Large intestine (tissue), 12 donors: ENCODE measurements at places on chromosomes 4 and X. TPM values are rescaled to one million over a fixed set of nuclear protein-coding genes. Genes with fewer than 3 reads are reported as not detected.
A peak's percentile ranks its signal among the peaks of the same experiment; 100 is the strongest.

The SYN1 gene
- polyA plus RNA-seq: 5.7 TPM

The WDFY3 gene
- polyA plus RNA-seq: 28.9 TPM

The PNMA6A gene
- 11.9 TPM for polyA plus RNA-seq

The ZNF157 gene
- 0.27 TPM for polyA plus RNA-seq

The RADX gene
- polyA plus RNA-seq: 8.5 TPM

The PLAC8 gene
- polyA plus RNA-seq: 114 TPM

The ITGB1BP2 gene
- polyA plus RNA-seq: 3.3 TPM

The CLDN34 gene
- polyA plus RNA-seq: 0.07 TPM

DNA sequence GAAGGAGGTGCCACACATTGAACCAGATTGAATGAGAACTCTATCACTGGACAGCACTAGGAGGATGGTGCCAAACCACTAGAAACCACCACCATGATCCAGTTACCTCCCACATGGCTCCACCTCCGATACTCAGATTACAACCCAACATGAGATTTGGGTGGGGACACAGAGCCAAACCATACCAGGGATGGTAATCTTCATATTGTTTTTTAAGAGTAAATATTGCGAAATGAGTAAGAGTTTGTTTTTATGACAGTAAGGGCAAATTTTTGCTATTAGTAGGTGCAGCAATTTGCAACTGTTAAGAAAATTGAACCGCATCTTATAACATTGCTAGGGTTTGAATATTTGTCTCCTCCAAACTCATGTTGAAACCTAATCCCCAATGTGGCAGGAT lies 891.5 kb downstream of the NLGN4X start:
- H3K36me3 ChIP-seq: no peaks in the 10 kb centered on the region
- no peak for DNase-seq
- H3K27me3 ChIP-seq: no peaks in the 10 kb centered on the region
- H3K27ac ChIP-seq: no peak overlapping the region
- H3K4me3 ChIP-seq: no peak overlapping the region

- H3K27me3 ChIP-seq: no peaks in the 10 kb centered on the region
- no peaks in the 10 kb centered on the region for H3K4me1 ChIP-seq
- H3K36me3 ChIP-seq: no peaks in the 10 kb centered on the region
- no peak overlapping the region for H3K4me3 ChIP-seq
These were observed 137.4 kb downstream of the CEP135 start for GRCh38 chr4:56086073-56086541.

DNA sequence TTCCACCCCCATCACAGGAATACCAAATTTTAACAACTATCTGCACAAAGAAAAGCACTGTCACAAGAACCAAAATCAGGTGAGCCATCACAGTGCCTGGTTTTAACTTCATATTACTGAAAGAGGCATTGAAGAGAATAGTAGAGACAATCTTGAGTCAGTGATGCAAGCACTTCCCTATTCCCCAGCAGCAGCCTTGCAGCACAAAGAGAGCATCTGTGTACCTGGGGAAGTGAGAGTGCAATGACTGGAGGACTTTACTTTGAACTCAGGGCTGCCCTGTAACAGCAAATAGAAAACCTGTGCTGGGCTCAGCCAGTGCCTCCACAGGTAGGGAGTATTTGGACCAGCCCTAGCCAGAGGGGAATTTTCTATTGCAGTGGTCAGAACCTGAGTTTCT lies 361.8 kb downstream of the TEX13C start:
- no peaks in the 10 kb centered on the region for H3K27me3 ChIP-seq
- H3K36me3 ChIP-seq: no peaks in the 10 kb centered on the region
- no peak for DNase-seq
- H3K4me1 ChIP-seq: no peaks in the 10 kb centered on the region
- no peak overlapping the region for H3K4me3 ChIP-seq
- no peak overlapping the region for H3K27ac ChIP-seq

DNA sequence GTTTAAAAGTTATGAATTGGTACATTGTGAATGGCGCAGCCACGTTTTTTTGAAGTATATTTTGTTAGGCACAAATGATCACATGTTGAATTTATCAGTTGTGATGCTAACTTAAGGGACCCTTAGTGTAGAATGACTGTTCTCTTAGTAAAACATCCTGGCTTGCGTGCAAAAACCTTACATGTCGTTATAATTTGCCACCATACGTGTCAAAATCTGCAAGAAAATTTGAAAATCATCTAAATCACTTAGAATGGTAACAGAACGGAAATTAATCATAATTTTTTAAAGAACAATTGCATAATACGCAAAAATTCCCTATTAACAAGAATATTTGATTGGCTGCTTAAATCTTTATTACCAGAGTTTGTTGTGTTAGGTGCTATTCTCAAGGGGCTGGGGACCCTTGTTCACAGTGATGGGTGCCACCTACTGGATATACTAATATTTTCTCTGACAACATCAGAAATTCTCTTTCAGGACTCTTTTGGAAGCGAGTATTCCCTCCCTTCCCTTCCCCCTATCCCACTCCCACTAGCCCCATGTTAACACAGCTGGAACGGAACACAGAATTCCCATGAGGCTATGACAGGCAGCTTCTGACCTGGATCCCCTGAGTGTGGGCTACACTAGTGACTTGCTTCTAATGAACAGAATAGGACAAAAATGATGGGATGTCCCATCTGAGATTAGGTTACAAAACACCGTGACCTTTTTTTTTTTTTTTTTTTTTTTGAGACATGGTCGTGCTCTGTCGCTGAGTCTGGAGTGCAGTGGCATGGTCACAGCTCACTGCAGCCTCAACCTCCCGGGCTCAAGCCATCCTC lies 71.8 kb downstream of the SUPT20HL2 start:
- no peaks in the 10 kb centered on the region for H3K36me3 ChIP-seq
- no peak overlapping the region for H3K4me3 ChIP-seq
- no peak overlapping the region for H3K27ac ChIP-seq

GRCh38 chrX:118571836-118572235 lies 76.2 kb downstream of the DOCK11 start:
- H3K4me1 ChIP-seq: peaks cover 3% of the 10 kb centered on the region
- H3K27me3 ChIP-seq: no peaks in the 10 kb centered on the region
- H3K4me3 ChIP-seq: no peak overlapping the region
- peak overlapping the region; percentile 52 for H3K27ac ChIP-seq
- peak; percentile 77 for DNase-seq

GRCh38 chr4:7854216-7854615 lies 85.4 kb downstream of the AFAP1 start:
- H3K27me3 ChIP-seq: no peaks in the 10 kb centered on the region
- H3K27ac ChIP-seq: no peak overlapping the region
- H3K36me3 ChIP-seq: peaks cover 49% of the 10 kb centered on the region
- no peak overlapping the region for H3K4me3 ChIP-seq

GRCh38 chr4:126799971-126800574 lies 832.7 kb upstream of the INTU start:
- no peaks in the 10 kb centered on the region for H3K36me3 ChIP-seq
- no peak overlapping the region for H3K27ac ChIP-seq
- no peak overlapping the region for H3K4me3 ChIP-seq
- no peak for DNase-seq

DNA sequence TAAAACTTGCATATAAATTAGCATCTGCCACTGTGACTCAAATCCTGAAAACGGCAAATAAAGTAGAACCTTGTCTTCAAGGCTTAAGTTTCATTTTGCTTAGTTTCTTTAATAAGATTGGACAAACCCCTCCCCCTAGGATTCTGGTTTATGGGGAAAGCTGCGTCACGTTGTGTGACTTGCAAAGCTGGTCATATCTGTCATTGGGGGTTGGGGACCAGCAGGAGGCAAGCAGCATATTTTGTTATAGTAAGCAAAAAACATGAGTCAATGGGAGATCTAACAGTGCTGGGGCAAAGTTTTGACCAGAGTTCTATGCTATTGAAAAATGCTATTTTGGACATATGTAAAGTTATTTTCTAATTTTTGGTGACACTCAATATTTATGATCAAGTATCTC lies 407.3 kb downstream of the PCDH18 start:
- H3K4me1 ChIP-seq: no peaks in the 10 kb centered on the region
- no peaks in the 10 kb centered on the region for H3K27me3 ChIP-seq
- no peak overlapping the region for H3K27ac ChIP-seq
- peak overlapping the region; percentile 10 for H3K4me3 ChIP-seq
- no peaks in the 10 kb centered on the region for H3K36me3 ChIP-seq
- no peak for DNase-seq

DNA sequence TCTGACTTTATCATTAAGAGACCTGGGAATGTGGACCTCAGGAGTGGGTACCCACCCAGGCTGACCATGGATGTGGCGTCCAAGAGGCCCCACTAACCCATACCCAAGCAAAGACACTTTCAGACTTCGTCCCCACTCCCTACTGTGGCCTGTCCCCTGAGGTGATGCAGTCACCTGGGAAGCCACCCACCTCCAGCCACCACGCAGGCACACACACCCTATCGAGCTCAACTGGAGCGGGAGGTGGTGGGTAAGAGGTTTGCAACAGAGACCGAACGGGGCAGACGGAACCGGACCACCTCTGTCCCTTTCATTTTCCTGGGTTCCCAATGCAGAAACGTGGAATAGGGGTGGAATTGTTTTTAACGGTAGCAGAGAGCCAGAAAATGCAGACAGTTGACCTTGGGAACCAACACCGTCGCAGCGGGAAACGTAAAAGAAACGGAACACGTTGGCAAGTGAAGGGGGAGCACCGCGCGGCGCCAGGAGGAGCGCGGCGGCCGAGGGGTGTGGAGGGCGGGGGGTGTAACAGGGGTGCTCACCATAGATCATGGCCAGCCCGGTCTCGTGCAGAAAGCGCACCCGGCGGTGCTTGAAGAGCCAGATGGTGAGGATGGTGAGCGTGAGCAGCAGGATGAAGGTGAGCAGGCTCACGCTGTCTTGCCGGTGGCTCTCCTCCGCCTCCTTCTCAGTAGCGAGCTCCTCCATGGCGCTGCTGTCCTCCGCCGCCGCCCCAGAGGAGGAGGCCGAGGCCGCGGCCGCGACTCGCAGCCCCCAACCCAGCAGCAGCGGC lies 559 bp downstream of the SLC9A7 start:
- peak overlapping the region; percentile 51 for H3K4me3 ChIP-seq
- H3K36me3 ChIP-seq: no peaks in the 10 kb centered on the region
- no peaks in the 10 kb centered on the region for H3K27me3 ChIP-seq
- DNase-seq: peak; percentile 55
- H3K4me1 ChIP-seq: peaks cover 3% of the 10 kb centered on the region

- H3K4me3 ChIP-seq: no peak overlapping the region
- no peaks in the 10 kb centered on the region for H3K27me3 ChIP-seq
These were observed 36.6 kb upstream of the UGT2A1 start for GRCh38 chr4:69689599-69689998.

DNA sequence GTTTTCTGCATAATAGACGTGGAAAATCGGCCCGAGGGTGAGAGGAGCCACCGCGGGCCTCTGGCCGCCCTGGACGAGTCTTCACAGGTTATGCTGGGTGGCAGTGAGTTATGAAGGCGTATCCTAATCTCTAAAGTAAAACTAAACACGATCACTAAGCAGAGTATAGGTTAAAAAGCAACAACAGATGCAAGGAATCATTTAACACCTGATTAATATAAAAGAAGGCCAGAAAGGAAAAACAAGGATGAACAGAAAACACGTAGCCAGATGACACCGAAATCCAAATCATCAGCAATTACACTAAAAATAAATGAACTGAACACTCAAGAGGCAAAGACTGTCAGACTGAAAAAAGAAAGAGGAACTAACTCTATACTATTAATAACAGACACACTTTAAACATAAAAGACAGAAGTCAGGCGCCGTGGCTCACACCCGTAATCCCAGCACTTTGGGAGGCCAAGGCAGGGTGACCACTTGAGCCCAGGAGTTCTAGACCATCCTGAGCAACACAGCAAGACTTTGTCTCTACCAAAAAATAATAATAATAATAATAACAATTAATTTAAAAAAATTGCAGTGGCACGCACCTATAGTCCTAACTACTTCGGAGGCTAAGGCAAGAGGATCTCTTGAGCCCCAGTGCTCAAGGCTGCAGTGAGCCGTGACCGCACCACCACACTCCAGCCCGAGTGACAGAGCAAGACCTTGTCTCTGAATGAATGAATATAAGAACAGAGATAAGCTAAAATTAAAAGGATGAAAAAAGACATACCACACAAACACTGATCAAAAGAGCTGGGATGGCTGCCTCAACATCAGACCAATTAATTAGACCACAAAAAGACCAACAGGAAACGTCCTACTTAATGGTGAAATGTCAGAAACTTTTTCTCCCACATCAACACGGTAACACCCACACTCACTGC lies 30.0 kb downstream of the CTBP1 start:
- H3K36me3 ChIP-seq: peaks cover 83% of the 10 kb centered on the region
- DNase-seq: no peak
- H3K4me1 ChIP-seq: peaks cover 4% of the 10 kb centered on the region
- no peak overlapping the region for H3K27ac ChIP-seq
- no peaks in the 10 kb centered on the region for H3K27me3 ChIP-seq

GRCh38 chr4:23161787-23162186 lies 469.1 kb downstream of the GBA3 start:
- no peaks in the 10 kb centered on the region for H3K27me3 ChIP-seq
- no peaks in the 10 kb centered on the region for H3K4me1 ChIP-seq
- H3K27ac ChIP-seq: no peak overlapping the region
- no peaks in the 10 kb centered on the region for H3K36me3 ChIP-seq
- no peak for DNase-seq

DNA sequence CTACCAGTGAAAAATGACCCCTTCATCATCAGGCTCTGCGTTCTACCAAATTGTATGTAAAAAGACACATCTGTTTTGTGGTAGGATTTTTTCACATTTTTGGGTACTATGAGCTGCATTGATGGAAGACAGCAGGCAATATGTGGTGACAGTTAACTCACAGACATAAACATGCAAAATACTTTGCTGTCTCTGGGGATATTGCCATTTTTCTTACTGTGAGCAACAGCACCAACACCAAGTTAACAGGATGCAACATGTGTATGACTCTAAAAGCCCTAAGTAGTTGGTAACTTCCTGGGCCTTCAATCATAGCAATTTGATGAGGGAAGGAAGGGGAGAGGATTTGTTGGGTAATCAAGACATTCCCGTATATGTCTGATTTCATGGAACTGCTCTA lies 56.4 kb upstream of the DRP2 start:
- H3K27ac ChIP-seq: no peak overlapping the region
- no peaks in the 10 kb centered on the region for H3K36me3 ChIP-seq
- DNase-seq: no peak
- no peaks in the 10 kb centered on the region for H3K4me1 ChIP-seq
